OCI-M1 (cell line): ENCODE measurements at places on chromosomes 13 and 19.

DNA sequence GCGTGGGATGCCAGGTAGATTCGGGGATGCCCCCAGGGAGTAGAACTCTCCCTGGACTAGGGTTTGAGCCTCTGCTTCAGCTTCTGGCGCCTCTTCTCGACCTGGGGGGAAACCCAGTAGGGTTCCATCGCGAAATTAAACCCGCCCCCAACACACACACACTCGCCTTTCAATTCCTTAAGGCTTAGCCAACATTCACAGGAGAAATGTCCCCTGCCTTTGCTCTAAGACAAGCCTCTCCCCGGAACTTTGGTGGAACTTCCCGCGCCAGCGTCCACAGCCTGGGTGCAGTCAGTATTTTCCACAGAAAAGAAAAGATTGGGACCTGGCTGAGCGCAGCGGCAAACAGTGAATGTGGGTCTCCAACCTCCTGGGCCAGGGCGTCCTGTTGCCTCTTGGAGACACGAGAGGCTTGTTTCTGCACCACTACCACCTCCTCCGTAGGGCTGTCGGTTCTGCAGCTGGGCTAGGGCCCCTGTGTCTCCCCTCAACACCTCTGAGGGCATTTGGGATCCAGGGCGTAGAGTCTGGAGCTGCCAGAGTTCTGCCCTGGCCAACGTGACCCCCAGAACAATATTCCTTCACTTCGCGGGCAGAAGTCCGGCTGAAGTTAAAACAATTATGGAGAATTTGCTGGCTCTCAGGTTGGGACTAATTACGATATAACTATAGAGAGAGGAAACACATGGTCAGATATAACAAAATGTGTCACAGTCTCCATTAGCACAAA lies 3.2 kb downstream of the PDX1 start:
- DNase-seq: no peak

DNA sequence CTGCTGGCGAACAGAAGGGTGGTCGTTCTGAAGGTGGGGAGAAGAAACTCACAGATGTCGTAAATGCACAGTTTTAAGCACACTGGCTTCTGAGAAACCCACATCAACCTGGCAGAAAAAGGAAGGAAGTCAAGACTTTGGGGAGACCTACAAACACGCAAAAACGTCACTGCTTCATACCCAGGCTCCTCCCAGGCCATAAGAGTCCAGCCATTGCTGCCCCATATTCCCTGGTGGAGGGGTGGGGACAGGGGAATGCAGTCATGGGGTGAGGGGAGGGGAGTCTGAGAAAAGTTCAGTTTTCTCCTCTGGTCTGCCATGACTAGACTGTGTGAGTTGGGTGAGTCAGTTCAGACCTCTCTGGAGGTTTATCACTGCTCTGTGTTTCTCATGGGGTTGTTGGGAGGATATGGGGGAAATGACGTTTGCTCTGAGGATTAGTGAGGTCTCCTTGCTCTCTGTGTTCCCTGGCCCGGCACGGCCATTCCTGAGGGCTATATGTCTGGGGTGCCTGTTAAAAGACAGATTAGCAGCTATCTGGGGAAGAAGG lies 139.0 kb downstream of the FLT1 start:
- peak; percentile 14 for DNase-seq

- DNase-seq: no peak
Observed at GRCh38 chr19:13817018-13817614, 21.9 kb downstream of the ZSWIM4 start.

DNA sequence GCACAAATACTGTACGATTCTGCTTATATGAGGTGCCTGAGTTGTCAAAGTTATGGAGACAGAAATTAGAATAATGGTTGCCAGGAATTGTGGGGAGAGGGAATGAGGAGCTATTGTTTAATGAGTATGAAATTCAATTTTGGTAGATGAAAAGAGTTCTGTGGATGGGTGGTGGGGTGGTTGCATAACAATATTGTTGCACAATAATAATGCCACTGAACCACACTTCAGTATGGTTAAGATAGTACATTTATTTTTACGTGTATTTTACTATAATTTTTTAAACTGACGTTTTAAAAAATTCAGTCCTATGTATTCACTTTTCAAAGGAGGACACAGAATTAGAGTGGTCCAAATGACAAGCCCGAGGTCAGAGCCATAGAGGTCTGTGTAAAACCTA lies 1.8 kb upstream of the OXGR1 start:
- no peak for DNase-seq

DNA sequence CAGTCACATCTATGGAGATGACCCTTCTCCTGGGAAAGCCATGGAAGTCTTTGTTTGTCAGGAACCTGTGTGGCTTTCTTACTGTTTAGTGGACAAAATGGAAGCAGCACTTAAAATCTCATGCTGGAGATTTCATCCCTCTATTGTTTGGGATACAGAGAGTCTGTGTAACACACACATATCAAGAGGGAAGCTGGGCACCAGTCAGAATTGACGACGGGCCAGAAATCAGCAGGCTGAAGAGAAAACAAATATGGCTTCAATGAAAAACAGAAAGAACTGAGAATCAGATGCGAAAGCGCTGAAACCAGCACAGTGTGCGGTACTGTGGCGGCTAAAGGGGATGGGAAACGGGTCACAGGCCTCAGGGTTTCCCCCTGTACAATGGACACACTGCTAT lies 72.2 kb upstream of the WASF3 start:
- DNase-seq: no peak
